Activated CD4-positive, alpha-beta T cell treated with anti-CD3 and anti-CD28 coated beads for 36 hours (primary cell): ENCODE measurements at places on chromosomes 5 and 9. TPM values are rescaled to one million over a fixed set of nuclear protein-coding genes. Genes with fewer than 3 reads are reported as not detected.

The TMEM174 gene
- total RNA-seq, result not detected

The OTP gene
- total RNA-seq, result not detected

The NLN gene
- 33.8 TPM for total RNA-seq

The SEPTIN8 gene
- 19.9 TPM for total RNA-seq

The WNK2 gene
- 4.6 TPM for total RNA-seq

The PCDHGB2 gene
- total RNA-seq, result 0.18 TPM

GRCh38 chr5:172412724-172413286 lies 41.5 kb downstream of the SH3PXD2B start:
- peak overlapping the region; percentile 45 for H3K27ac ChIP-seq
- peak; percentile 46 for DNase-seq
- H3K27me3 ChIP-seq, result peaks cover 7% of the 10 kb centered on the region
- no peaks in the 10 kb centered on the region for H3K36me3 ChIP-seq
- peaks cover 33% of the 10 kb centered on the region for H3K4me1 ChIP-seq
- H3K4me3 ChIP-seq, result no peak overlapping the region

- DNase-seq, result no peak
- no peak overlapping the region for H3K4me3 ChIP-seq
- no peak overlapping the region for H3K27ac ChIP-seq
- H3K4me1 ChIP-seq, result no peaks in the 10 kb centered on the region
- H3K27me3 ChIP-seq, result peaks cover 4% of the 10 kb centered on the region
Observed at GRCh38 chr9:2257248-2257929, 242.2 kb downstream of the SMARCA2 start.

DNA sequence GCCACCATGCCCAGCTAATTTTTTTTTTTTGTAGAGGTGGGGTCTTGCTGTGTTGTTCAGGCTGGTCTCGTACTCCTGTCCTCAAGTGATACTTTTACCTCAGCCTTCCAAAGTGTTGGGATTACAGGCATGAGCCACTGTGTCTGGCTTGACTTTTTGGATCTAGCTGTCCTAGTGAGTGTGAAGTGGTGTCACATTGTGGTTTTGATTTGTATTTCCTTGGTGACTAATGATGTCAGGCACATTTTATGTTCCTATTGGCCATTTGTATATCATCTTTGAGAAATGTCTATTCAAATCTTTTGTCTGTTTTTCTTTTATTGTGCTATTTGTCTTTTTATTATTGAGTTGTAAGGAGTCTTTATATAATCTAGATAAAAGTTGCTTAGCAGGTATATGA lies 53.5 kb upstream of the MCCC2 start:
- H3K36me3 ChIP-seq, result peaks cover 44% of the 10 kb centered on the region
- H3K27ac ChIP-seq, result peak overlapping the region; percentile 59
- H3K4me3 ChIP-seq, result no peak overlapping the region
- H3K27me3 ChIP-seq, result no peaks in the 10 kb centered on the region
- peaks cover 10% of the 10 kb centered on the region for H3K4me1 ChIP-seq

- H3K4me1 ChIP-seq, result peaks cover 54% of the 10 kb centered on the region
- H3K4me3 ChIP-seq, result no peak overlapping the region
- no peak for DNase-seq
- no peak overlapping the region for H3K27ac ChIP-seq
- no peaks in the 10 kb centered on the region for H3K27me3 ChIP-seq
Observed at GRCh38 chr5:36943584-36943983, 67.0 kb downstream of the NIPBL start.

DNA sequence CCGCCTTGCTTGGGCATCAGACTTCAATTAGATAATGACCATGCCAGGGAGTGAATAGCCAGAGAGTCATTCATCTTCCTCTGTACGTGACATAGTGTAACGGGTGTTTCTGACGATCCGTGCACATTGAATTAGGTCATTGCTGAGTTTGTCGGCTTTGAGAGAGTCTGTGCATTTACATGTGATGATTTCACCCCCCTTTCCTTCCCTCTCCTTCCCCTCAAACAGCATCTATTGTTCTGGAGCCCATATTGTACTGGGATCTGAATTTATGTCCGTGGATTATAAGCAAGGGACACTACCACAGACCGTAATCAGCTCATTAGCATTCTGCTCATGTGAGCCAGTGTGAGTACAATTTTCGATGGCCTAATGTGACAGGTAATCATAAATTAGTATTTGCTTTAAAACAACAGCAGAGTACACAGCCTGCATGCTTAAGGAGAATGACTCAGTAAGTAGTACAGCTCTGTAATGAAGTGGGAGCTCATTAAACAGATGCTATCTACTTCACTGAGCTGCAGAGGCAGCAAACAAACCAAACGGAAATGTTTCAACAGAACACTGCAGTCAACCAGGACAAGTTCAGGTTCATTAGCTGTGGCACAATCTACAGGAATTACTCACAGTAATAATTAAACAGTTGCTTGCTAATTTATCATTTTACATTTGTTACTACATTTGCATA lies 302.1 kb downstream of the CSNK1G3 start:
- no peaks in the 10 kb centered on the region for H3K36me3 ChIP-seq
- no peaks in the 10 kb centered on the region for H3K4me1 ChIP-seq

DNA sequence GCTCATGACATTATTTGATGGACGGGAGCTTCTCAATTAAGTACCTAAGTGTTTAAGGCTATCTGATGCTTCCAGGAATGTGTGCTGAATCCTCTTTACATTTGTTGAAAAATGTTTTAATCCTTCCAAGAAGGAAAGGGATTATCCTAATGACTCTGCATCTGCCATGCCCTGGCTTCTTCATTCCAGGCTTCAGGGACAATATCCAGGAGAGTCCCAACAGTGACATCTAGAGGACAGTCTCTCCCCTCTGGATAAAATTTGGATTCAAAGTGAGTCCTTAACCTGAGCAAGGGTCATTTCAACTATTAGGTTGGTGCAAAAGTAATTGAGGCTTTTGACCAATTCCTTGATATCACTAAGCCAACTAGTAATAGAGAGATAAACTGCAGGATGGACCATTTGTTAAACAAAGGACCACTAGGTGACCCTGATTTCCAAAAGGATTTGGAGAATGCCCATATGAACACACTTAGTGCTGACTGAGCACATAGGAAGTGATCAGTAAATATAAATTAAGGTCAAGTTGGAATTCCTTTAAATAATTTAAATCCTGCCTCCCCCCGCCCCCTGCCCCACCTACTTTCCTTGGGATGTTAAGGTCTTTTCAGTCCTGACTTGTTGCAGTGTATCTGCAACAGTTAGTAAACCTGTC lies 19.1 kb downstream of the TNFSF8 start:
- H3K27me3 ChIP-seq, result no peaks in the 10 kb centered on the region
- DNase-seq, result no peak
- no peak overlapping the region for H3K4me3 ChIP-seq
- peaks cover 76% of the 10 kb centered on the region for H3K36me3 ChIP-seq

DNA sequence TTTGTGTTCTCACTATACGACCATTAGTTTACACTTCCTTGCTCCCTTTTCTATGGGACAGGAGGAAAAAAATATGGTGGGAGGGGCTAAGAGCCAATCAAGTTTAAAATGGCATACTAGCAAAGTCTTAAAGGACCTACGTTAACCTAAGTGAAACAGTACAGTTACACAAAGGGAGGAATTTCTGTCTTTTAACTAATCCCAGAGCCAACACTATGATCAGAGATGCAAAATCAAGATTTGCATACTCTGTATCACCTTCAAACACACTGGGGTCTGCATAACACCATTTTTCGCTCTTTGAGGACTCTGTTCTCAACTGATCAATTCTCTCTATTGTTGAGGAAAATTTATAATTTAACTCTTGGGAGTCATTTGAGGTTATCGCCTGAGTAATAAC lies 49.8 kb downstream of the ALDH1A1 start:
- no peak overlapping the region for H3K4me3 ChIP-seq
- no peaks in the 10 kb centered on the region for H3K36me3 ChIP-seq
- DNase-seq, result no peak
- no peaks in the 10 kb centered on the region for H3K4me1 ChIP-seq
- peaks cover 3% of the 10 kb centered on the region for H3K27me3 ChIP-seq
- no peak overlapping the region for H3K27ac ChIP-seq
